Mesothelial cell of epicardium (in vitro differentiated cells): ENCODE measurements at places on chromosomes 16 and 17. TPM values are rescaled to one million over a fixed set of nuclear protein-coding genes. Genes with fewer than 3 reads are reported as not detected.

The TBC1D26 gene
- 2.8 to 3.8 TPM (median 2.8 TPM) in 3 replicates for total RNA-seq

The NCBP3 gene
- total RNA-seq: 88.8 to 97.0 TPM (median 91.4 TPM) in 3 replicates

The NPTX1 gene
- 0.20 to 0.27 TPM (median 0.20 TPM) in 3 replicates for total RNA-seq

The FKBP10 gene
- 369 to 401 TPM (median 371 TPM) in 3 replicates for total RNA-seq

The TRIM72 gene
- total RNA-seq: 0.04 to 0.14 TPM (median 0.11 TPM) in 3 replicates

The BRCA1 gene
- 12.5 to 15.5 TPM (median 12.6 TPM) in 3 replicates for total RNA-seq

The CCL8 gene
- total RNA-seq: not detected in 3 replicates

The CDR2L gene
- total RNA-seq: 22.6 to 23.1 TPM (median 22.8 TPM) in 3 replicates

The SYCE1L gene
- total RNA-seq: 20.7 to 25.5 TPM (median 21.3 TPM) in 3 replicates

The HSD17B2 gene
- 2.7 to 3.1 TPM (median 2.7 TPM) in 3 replicates for total RNA-seq

The NPIPB6 gene
- 6.6 to 8.7 TPM (median 8.2 TPM) in 3 replicates for total RNA-seq

GRCh38 chr17:16923904-16924695 lies 47.8 kb downstream of the TNFRSF13B start:
- no peak overlapping the region for H3K27ac ChIP-seq
- H3K36me3 ChIP-seq: no peaks in the 10 kb centered on the region
- no peaks in the 10 kb centered on the region for H3K4me1 ChIP-seq

GRCh38 chr17:45666641-45667040 lies 117.5 kb upstream of the CRHR1 start:
- H3K4me1 ChIP-seq: no peaks in the 10 kb centered on the region
- H3K27me3 ChIP-seq: peaks cover 52% of the 10 kb centered on the region
- H3K36me3 ChIP-seq: no peaks in the 10 kb centered on the region
- no peak for DNase-seq

DNA sequence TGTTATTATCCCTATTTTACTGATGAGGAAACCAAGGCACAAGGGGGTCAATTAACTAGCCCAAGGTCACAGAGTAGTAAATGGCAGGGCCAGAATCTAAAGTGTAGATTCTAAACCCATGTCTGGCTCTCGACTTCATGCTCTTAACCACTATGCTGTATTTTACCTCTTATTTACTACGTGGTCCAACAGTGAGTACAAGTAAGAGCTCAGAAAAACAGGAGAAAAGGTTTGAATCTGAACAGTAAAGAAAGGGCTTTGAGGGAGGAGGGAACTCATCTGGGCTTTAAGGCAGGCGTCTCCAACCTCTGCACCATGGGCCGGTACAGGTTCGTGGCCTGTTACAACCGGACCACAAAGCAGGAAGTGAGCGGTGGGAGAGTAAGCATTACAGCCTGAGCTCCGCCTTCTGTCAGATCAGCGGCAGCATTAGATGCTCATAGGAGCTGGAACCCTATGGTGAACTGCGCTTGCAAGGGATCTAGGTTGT lies 62.9 kb downstream of the SMURF2 start:
- H3K27me3 ChIP-seq: no peaks in the 10 kb centered on the region
- no peak overlapping the region for H3K27ac ChIP-seq
- peaks cover 12% of the 10 kb centered on the region for H3K36me3 ChIP-seq
- H3K4me3 ChIP-seq: no peak overlapping the region
- DNase-seq: no peak

- peaks cover 4% of the 10 kb centered on the region for H3K36me3 ChIP-seq
- peak overlapping the region; percentile 35 for H3K27ac ChIP-seq
- peaks cover 19% of the 10 kb centered on the region for H3K4me1 ChIP-seq
- DNase-seq: no peak
- no peaks in the 10 kb centered on the region for H3K27me3 ChIP-seq
Observed at GRCh38 chr16:69600202-69600601, 34.4 kb downstream of the NFAT5 start.

DNA sequence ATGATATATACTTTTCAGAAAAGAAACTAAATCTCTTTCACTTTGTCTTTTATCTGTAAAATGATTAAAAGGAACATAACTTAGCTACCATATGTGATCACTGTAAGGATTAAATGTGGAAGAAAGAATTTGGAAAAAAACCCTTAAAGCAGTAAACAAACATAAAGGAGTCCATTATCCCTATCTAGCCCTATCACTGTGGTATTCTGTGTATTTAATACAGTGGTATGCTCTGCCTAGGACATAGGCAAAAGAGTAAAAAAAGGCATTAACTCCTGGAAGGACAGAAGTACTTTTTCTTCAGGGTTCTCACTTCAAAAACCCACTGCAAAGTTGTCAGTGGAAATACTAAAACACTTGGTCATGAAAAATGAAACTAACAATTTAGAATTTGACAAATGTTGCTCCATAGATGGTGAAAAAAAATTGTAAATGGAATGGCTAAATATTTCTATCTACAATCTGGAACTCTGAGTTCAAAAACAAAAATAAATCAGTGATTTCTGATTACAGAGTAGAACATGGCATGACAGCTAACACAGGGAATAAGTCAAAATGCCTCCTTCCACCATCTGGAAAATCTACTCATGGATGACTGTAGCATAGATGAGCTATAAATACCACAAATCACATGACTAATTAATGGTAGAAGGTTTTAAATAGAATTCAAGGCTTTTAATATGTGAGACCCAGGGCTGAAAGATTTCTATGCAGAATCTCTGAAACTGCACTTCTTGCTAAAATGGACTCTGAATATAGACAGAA lies 140.1 kb downstream of the ITFG1 start:
- peak overlapping the region; percentile 83 for H3K27ac ChIP-seq
- H3K36me3 ChIP-seq: peaks cover 8% of the 10 kb centered on the region
- DNase-seq: no peak
- H3K27me3 ChIP-seq: no peaks in the 10 kb centered on the region

DNA sequence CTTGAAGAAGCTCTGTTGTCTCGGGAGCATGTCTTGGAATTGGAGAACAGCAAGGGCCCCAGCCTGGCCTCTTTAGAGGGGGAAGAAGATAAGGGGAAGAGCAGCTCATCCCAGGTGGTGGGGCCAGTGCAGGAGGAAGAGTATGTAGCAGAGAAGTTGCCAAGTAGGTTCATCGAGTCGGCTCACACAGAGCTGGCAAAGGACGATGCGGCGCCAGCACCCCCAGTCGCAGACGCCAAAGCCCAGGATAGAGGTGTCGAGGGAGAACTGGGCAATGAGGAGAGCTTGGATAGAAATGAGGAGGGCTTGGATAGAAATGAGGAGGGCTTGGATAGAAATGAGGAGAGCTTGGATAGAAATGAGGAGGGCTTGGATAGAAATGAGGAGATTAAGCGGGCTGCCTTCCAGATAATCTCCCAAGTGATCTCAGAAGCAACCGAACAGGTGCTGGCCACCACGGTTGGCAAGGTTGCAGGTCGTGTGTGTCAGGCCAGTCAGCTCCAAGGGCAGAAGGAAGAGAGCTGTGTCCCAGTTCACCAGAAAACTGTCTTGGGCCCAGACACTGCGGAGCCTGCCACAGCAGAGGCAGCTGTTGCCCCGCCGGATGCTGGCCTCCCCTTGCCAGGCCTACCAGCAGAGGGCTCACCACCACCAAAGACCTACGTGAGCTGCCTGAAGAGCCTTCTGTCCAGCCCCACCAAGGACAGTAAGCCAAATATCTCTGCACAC lies 21.2 kb downstream of the AKAP1 start:
- no peak overlapping the region for H3K4me3 ChIP-seq
- H3K4me1 ChIP-seq: peaks cover 17% of the 10 kb centered on the region
- no peak for DNase-seq
- H3K27me3 ChIP-seq: no peaks in the 10 kb centered on the region
- H3K36me3 ChIP-seq: peaks cover 5% of the 10 kb centered on the region

DNA sequence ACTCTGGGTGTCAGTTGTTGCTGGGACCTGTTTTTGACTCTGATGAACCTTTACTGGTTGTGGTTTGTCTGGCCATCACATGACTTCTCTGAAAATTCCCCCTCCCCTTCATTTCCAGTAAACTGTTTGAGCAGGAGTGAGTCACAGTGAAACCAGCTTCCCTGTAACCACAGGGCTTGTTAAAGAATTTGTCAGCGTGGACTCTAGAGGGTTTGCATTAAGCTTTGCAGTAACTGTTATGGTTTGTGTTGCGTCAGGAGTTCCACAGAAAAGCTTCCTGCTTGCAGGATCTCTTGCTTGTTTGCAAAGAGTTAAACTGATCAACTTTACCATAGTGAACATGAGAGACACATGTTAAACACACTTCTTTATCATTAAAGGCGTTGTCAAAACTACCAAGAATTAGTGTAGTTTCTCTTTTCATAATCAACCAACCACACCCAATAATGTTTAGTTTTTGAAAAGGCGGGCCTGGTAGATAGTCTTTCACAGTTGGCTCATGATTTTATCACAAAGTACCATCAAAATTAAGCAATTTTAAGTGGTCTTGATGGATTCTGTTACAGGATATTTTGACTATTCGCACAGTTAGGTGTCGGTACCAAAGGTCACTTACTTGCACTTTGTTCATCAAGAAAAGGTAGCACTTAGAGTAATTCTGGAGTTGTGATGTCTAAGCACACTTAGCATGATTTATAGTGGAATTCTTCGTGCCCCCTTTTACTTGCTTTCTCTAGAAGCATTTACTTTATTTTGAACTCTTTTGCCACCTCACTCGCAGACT lies 79.3 kb downstream of the VMP1 start:
- H3K27me3 ChIP-seq: no peaks in the 10 kb centered on the region
- peaks cover 2% of the 10 kb centered on the region for H3K36me3 ChIP-seq
- peaks cover 51% of the 10 kb centered on the region for H3K4me1 ChIP-seq
- peak overlapping the region; percentile 99 for H3K27ac ChIP-seq

- H3K36me3 ChIP-seq: no peaks in the 10 kb centered on the region
- DNase-seq: no peak
- H3K4me1 ChIP-seq: peaks cover 7% of the 10 kb centered on the region
- no peak overlapping the region for H3K27ac ChIP-seq
Observed at GRCh38 chr16:66950437-66950836, 10.6 kb upstream of the CES3 start.

DNA sequence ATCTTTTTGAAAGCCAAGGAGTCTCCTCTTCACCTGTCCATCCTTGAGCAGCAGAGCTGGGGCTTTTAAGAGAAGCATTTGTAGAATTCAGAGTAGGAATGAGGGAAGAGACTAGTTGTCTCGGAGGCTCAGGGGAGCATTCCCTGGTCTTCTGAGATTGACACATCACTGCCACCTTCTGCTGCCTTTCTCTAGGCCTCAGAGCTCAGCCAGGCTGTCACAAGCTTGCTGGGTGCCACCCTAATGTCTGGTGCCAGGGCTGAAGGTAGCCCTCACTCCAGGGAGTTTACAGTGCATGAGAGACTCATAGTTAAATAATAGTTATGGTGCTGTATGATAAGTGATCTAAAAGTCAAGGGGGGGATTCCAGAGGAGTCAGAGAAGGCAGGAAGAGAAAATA lies 39.7 kb downstream of the B9D1 start:
- H3K36me3 ChIP-seq: peaks cover 33% of the 10 kb centered on the region
- H3K4me1 ChIP-seq: peaks cover 2% of the 10 kb centered on the region
- H3K4me3 ChIP-seq: no peak overlapping the region
- H3K27me3 ChIP-seq: no peaks in the 10 kb centered on the region
- DNase-seq: no peak

- DNase-seq: no peak
- peaks cover 23% of the 10 kb centered on the region for H3K36me3 ChIP-seq
- H3K4me3 ChIP-seq: peak overlapping the region; percentile 93
- H3K27me3 ChIP-seq: no peaks in the 10 kb centered on the region
- H3K4me1 ChIP-seq: peaks cover 42% of the 10 kb centered on the region
- H3K27ac ChIP-seq: peak overlapping the region; percentile 51
Observed at GRCh38 chr16:89561142-89561883, 831 bp downstream of the RPL13 start.

- H3K4me3 ChIP-seq: no peak overlapping the region
- no peaks in the 10 kb centered on the region for H3K4me1 ChIP-seq
- no peak for DNase-seq
Observed at GRCh38 chr16:85833219-85833920, 33.9 kb downstream of the COX4I1 start.

DNA sequence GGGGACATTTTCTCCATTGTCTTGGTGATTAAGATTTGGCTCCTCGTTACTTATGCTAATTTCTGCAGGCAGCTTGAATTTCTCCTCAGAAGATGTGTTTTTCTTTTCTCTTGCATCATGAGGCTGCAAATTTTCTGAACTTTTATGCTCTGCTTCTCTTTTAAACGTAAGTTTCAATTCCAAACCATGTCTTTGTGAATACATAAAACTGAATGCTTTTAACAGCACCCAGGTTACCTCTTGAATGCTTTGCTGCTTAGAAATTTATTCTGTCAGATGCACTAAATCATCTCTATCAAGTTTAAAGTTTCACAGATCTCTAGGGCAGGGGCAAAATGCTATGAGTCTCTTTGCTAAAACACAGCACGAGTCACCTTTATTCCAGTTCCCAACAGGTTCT lies 19.4 kb downstream of the ARHGAP44 start:
- no peak overlapping the region for H3K4me3 ChIP-seq
- no peak overlapping the region for H3K27ac ChIP-seq
- DNase-seq: no peak
- H3K36me3 ChIP-seq: peaks cover 20% of the 10 kb centered on the region
- H3K4me1 ChIP-seq: peaks cover 9% of the 10 kb centered on the region

- no peak for DNase-seq
- H3K27ac ChIP-seq: peak overlapping the region; percentile 95
- peaks cover 37% of the 10 kb centered on the region for H3K4me1 ChIP-seq
- no peaks in the 10 kb centered on the region for H3K27me3 ChIP-seq
- H3K4me3 ChIP-seq: no peak overlapping the region
Observed at GRCh38 chr17:61064087-61064951, 335.3 kb upstream of the TBX2 start.

GRCh38 chr16:1620391-1620790 lies 8.2 kb downstream of the CRAMP1 start:
- peaks cover 13% of the 10 kb centered on the region for H3K36me3 ChIP-seq
- no peak for DNase-seq
- H3K4me1 ChIP-seq: peaks cover 10% of the 10 kb centered on the region

- peaks cover 27% of the 10 kb centered on the region for H3K27me3 ChIP-seq
- no peak overlapping the region for H3K4me3 ChIP-seq
- peaks cover 4% of the 10 kb centered on the region for H3K4me1 ChIP-seq
- no peaks in the 10 kb centered on the region for H3K36me3 ChIP-seq
- no peak overlapping the region for H3K27ac ChIP-seq
Observed at GRCh38 chr17:49580055-49580721, 4.5 kb downstream of the NXPH3 start.

- H3K4me3 ChIP-seq: no peak overlapping the region
- no peaks in the 10 kb centered on the region for H3K4me1 ChIP-seq
- peaks cover 60% of the 10 kb centered on the region for H3K27me3 ChIP-seq
- no peaks in the 10 kb centered on the region for H3K36me3 ChIP-seq
- no peak for DNase-seq
- no peak overlapping the region for H3K27ac ChIP-seq
Observed at GRCh38 chr16:82241469-82242052, 71.5 kb upstream of the MPHOSPH6 start.

DNA sequence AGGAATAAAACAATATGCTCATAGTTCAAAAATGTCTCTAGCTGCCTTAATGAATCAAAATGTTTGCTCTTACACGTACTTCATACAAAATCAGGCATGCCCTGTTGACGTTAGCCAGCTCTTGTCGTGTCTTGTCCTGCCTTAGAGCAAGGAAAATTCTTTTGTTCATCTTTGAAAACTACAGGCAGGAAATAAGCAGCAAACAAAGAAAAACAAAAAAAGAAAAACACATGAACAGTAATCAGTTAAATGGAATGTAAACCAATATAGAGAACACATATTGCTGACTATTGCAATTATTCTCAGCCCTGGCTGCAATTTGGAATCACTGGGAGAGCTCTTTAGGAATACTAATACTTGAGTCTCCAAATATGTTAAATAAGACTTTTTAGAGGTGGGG lies 1.7 kb downstream of the CAPNS2 start:
- no peak for DNase-seq
- peaks cover 32% of the 10 kb centered on the region for H3K4me1 ChIP-seq
- H3K36me3 ChIP-seq: peaks cover 12% of the 10 kb centered on the region
